Pancreas (tissue), 10 donors: ENCODE measurements at places on chromosomes 4 and X. TPM values are rescaled to one million over a fixed set of nuclear protein-coding genes. Genes with fewer than 3 reads are reported as not detected.

Gene KCTD8
- 0.19 TPM for total RNA-seq

Gene FUNDC1
- total RNA-seq, result 4.0 TPM

Gene IL1RAPL1
- not detected for total RNA-seq

Gene PAGE5
- total RNA-seq, result not detected

Gene PABPC1L2A
- not detected for total RNA-seq

Gene TMEM271
- total RNA-seq, result 0.34 TPM

Gene FBXL5
- 29.2 TPM for total RNA-seq

Gene DCHS2
- 0.06 TPM for total RNA-seq

DNA sequence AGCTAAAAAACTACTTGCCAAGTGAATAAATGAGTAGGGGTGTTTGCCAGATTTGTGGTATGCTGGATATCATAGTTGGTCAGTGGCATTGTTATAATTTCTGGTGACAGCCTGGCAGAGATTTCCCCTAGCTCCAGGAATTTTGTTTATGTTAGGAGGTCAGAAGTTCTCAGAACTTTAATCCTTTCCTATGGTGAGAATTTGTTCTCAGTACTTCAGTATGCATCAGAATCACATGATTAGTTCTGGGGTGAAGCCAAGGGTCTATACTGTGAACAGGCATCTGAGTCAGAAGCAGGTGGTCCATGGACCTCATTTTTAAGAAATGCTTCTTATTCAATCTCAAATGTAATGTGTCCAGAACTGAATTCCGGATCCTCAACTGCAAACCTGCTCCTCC, 10.5 kb downstream of the RASSF6 start:
- H3K27ac ChIP-seq, result no peak overlapping the region
- H3K4me1 ChIP-seq, result peaks cover 30% of the 10 kb centered on the region
- H3K27me3 ChIP-seq, result no peaks in the 10 kb centered on the region
- H3K4me3 ChIP-seq, result no peak overlapping the region

DNA sequence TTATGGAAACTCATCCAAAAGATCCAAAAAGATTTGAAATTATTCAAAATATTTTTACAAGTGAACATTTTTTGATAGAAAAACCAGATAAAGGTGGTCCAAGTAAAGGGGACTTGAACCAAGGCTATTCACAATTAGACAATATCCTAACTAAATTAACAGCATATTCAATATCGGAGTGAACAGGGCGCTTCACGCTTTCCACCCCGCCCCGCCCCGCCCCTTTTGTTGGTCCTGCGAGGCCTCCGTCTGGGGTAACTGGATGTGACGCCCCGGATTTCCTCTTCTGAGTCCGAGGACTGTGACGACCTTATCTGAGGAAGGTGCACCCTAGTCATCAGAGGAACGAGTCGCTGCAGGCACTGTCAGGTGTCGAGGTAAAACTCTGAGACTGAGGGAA, at the start of gene MAGEB16:
MAGEB16 (plus strand) TSS at position 301 of the 400 bp plus-strand sequence. CDS start 3,855 bp downstream, outside the sequence.
- no peaks in the 10 kb centered on the region for H3K36me3 ChIP-seq
- H3K4me3 ChIP-seq, result no peak within 1 kb of the TSS
- no peak within 1 kb of the TSS for H3K27ac ChIP-seq
- no peaks in the 10 kb centered on the region for H3K4me1 ChIP-seq

- H3K4me3 ChIP-seq, result no peak overlapping the region
- no peak overlapping the region for H3K27ac ChIP-seq
These were observed 10.6 kb upstream of the FAT1 start for GRCh38 chr4:186734251-186734650.

GRCh38 chrX:129015381-129015780, 507.9 kb downstream of the SMARCA1 start:
- DNase-seq, result no peak
- no peak overlapping the region for H3K4me3 ChIP-seq
- H3K4me1 ChIP-seq, result no peaks in the 10 kb centered on the region
- H3K27me3 ChIP-seq, result no peaks in the 10 kb centered on the region
- H3K27ac ChIP-seq, result no peak overlapping the region
- no peaks in the 10 kb centered on the region for H3K36me3 ChIP-seq

GRCh38 chr4:102036619-102037376, 246.3 kb downstream of the BANK1 start:
- H3K27me3 ChIP-seq, result no peaks in the 10 kb centered on the region
- no peak overlapping the region for H3K4me3 ChIP-seq
- DNase-seq, result no peak

GRCh38 chr4:99661907-99662306, 4.3 kb upstream of the C4orf54 start:
- H3K4me1 ChIP-seq, result no peaks in the 10 kb centered on the region
- H3K4me3 ChIP-seq, result no peak overlapping the region
- H3K27ac ChIP-seq, result no peak overlapping the region
- DNase-seq, result no peak
- H3K36me3 ChIP-seq, result no peaks in the 10 kb centered on the region
- no peaks in the 10 kb centered on the region for H3K27me3 ChIP-seq

GRCh38 chr4:69936566-69936965, 5.7 kb downstream of the CSN1S1 start:
- H3K27ac ChIP-seq, result no peak overlapping the region
- H3K4me1 ChIP-seq, result no peaks in the 10 kb centered on the region
- H3K27me3 ChIP-seq, result no peaks in the 10 kb centered on the region
- DNase-seq, result no peak
- H3K36me3 ChIP-seq, result no peaks in the 10 kb centered on the region

GRCh38 chrX:13128104-13128503, 83.7 kb upstream of the FAM9C start:
- no peak overlapping the region for H3K4me3 ChIP-seq
- H3K4me1 ChIP-seq, result no peaks in the 10 kb centered on the region
- H3K27ac ChIP-seq, result no peak overlapping the region

DNA sequence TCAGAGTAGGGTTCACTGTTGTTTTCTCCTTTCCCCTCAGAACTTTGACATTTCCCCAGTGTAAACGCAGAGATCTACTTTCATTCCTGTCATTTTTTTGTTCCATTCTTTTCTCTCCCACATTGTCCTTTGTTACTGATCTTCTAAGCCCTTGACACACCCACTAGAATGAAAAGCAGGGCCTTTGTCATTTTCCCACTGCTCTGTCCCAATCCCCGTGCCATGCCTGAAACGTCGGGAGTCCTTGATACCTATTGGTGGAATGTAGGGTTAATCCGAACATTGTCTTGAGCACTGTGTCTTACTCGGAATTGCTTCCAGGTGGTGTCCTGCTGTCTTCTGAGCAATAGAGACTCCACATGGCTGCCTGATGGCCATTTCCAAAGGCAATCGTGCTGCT, 887.1 kb upstream of the FRG1 start:
- no peaks in the 10 kb centered on the region for H3K4me1 ChIP-seq
- DNase-seq, result no peak
- H3K36me3 ChIP-seq, result no peaks in the 10 kb centered on the region
- no peak overlapping the region for H3K4me3 ChIP-seq

DNA sequence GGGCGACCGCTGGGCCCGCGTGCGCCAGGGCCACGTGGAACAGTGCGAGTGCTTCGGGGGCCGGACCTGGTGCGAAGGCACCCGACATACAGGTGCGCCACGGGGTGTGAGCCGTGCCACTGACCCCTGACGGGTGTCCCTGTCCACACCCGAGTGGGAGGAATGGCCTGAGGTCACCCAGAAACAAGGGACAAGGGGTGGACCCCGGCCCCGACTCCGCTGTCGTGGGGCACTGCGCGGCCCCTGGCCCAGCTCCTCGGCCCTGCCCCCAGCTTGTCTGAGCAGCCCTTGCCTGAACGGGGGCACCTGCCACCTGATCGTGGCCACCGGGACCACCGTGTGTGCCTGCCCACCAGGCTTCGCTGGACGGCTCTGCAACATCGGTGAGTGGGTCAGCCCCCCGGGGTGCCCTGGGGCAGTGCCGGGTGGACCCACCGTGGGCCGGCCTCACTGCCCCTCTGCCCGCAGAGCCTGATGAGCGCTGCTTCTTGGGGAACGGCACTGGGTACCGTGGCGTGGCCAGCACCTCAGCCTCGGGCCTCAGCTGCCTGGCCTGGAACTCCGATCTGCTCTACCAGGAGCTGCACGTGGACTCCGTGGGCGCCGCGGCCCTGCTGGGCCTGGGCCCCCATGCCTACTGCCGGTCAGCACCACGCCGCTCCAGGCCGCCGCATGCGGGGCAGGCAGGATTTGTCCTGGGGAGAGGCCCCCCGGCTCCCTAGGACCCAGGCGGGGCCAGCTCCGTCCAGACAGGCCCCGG, 2.8 kb downstream of the HGFAC start:
- no peaks in the 10 kb centered on the region for H3K36me3 ChIP-seq
- no peak overlapping the region for H3K27ac ChIP-seq
- no peaks in the 10 kb centered on the region for H3K27me3 ChIP-seq
- H3K4me1 ChIP-seq, result no peaks in the 10 kb centered on the region
- no peak for DNase-seq

- no peak overlapping the region for H3K4me3 ChIP-seq
- no peak overlapping the region for H3K27ac ChIP-seq
- no peaks in the 10 kb centered on the region for H3K36me3 ChIP-seq
These were observed 113.3 kb upstream of the TBC1D9 start for GRCh38 chr4:140869446-140869845.

DNA sequence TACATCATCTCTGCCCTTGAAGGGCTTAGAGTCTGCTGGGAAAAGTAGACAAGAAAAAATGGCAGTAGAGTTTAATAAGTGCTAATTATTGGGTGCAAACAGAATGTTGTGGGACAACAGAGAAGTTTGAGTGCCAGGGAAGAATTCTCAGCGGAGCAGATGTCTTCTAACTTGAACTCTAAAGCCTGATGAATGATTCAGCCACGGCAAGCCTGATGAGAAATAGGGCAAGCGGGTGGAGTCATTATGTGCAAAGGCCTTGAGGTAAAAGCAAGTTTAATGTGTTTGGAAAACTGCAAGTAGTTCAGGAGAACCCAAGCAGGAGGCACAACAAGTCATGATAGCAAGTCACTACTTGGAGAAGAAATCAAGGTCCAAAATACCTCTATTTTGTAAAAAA, 37.5 kb downstream of the GC start:
- H3K4me1 ChIP-seq, result no peaks in the 10 kb centered on the region
- H3K27ac ChIP-seq, result no peak overlapping the region
- no peak overlapping the region for H3K4me3 ChIP-seq
- no peaks in the 10 kb centered on the region for H3K27me3 ChIP-seq
- DNase-seq, result no peak
- no peaks in the 10 kb centered on the region for H3K36me3 ChIP-seq

- H3K4me1 ChIP-seq, result no peaks in the 10 kb centered on the region
- no peak overlapping the region for H3K27ac ChIP-seq
- H3K36me3 ChIP-seq, result no peaks in the 10 kb centered on the region
- no peaks in the 10 kb centered on the region for H3K27me3 ChIP-seq
These were observed 43.2 kb downstream of the ZBTB49 start for GRCh38 chr4:4333265-4333706.

- DNase-seq, result no peak
- H3K4me1 ChIP-seq, result no peaks in the 10 kb centered on the region
- H3K27ac ChIP-seq, result no peak overlapping the region
- no peaks in the 10 kb centered on the region for H3K36me3 ChIP-seq
- no peak overlapping the region for H3K4me3 ChIP-seq
These were observed 29.4 kb upstream of the NEUROG2 start for GRCh38 chr4:112545346-112545745.

DNA sequence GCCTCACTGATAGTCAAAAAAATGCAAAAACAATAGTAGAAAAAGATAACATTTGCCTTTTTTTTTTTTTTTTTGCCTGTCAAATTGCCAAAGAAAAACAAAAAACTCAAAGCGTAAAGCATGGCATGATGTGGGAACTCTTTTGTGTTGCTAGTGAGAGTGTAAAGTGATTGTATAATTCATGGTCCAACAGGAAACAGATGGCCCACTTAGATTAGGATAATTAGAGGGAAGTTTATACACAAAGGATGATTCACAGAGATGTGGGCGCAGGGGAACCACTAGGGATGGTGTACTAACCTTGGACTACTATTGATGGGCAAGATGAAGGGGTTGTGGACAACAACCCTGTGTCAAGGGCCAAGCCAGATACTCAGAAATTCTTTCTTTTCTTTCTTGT, 16.4 kb downstream of the MCUB start:
- no peaks in the 10 kb centered on the region for H3K27me3 ChIP-seq
- no peak for DNase-seq
- H3K4me3 ChIP-seq, result no peak overlapping the region
- no peaks in the 10 kb centered on the region for H3K36me3 ChIP-seq
- H3K4me1 ChIP-seq, result no peaks in the 10 kb centered on the region

DNA sequence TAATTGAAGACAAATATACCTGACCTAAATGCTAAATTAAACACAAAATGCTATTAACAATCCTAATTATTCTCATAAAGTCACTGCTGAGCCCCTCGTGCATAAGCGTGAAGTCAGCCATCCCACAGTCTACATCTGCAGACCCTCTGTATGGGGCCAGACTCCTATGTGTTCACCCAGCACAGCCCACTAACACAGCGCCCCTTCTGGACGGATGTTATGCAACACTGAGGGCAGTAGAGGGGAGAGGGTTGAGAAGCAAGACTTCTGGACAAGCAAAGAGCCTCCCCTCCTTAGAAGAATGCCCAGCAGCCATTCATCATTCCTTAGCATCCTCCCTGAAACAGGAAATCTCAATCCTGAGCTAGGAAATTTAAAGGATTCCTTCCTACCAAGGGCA, 7.9 kb downstream of the TRPC3 start:
- no peak for DNase-seq
- no peaks in the 10 kb centered on the region for H3K27me3 ChIP-seq
- H3K4me1 ChIP-seq, result no peaks in the 10 kb centered on the region
- H3K27ac ChIP-seq, result no peak overlapping the region
- H3K36me3 ChIP-seq, result no peaks in the 10 kb centered on the region

- peak overlapping the region; percentile 50 for H3K27ac ChIP-seq
- H3K4me3 ChIP-seq, result no peak overlapping the region
- H3K4me1 ChIP-seq, result peaks cover 36% of the 10 kb centered on the region
- peaks cover 11% of the 10 kb centered on the region for H3K36me3 ChIP-seq
- peak; percentile 72 for DNase-seq
These were observed 36.9 kb downstream of the CTBP1 start for GRCh38 chr4:1211891-1212545.

GRCh38 chr4:108060164-108060563, 70.5 kb downstream of the HADH start:
- no peaks in the 10 kb centered on the region for H3K36me3 ChIP-seq
- H3K4me1 ChIP-seq, result no peaks in the 10 kb centered on the region
- DNase-seq, result no peak
- no peak overlapping the region for H3K27ac ChIP-seq
- H3K4me3 ChIP-seq, result no peak overlapping the region
- H3K27me3 ChIP-seq, result no peaks in the 10 kb centered on the region
